ENCODE measurements at places on chromosomes 11 and 22.

GRCh38 chr11:84594602-84595001 is 1032.5 kb downstream of the DLG2 start:
- DNase-seq = no peak

DNA sequence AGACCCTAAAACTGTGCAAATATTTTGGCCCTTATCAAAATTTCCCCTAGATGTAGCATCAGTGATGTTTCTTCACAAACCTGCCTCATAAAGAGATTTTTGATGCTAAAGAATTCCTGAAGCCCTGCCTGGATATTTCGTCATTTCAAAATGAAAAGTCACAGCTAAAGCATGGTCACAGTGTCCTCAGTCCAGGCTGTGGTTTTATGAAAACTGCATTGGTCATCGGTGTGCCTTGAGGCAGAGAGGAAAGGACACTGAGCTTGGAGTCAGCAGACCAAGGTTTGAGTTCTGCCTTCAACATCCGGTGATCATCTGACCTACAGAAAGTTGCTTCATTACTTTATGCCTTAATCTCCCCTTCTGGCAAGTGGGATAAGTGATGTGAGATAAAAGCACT is 34.8 kb upstream of the ALKBH3 start:
- DNase-seq = no peak

DNA sequence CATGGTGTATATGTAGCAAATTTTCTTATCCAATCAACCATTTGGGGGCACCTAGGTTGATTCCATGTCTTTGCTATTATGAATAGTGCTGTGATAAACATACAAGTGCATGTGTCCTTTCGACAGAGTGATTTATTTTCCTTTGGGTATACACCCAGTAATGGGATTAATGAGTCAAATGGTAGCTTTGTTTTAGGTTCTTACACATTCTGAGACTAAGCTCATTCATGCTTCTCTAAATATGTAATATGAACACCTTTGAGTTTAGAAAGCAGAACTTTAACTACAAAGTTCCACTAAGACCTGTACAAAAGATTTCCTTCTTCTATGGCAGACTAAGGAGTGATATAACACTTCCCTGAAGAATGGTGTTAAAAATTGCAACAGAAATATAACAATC is 627.0 kb downstream of the KCNA4 start:
- DNase-seq = no peak

DNA sequence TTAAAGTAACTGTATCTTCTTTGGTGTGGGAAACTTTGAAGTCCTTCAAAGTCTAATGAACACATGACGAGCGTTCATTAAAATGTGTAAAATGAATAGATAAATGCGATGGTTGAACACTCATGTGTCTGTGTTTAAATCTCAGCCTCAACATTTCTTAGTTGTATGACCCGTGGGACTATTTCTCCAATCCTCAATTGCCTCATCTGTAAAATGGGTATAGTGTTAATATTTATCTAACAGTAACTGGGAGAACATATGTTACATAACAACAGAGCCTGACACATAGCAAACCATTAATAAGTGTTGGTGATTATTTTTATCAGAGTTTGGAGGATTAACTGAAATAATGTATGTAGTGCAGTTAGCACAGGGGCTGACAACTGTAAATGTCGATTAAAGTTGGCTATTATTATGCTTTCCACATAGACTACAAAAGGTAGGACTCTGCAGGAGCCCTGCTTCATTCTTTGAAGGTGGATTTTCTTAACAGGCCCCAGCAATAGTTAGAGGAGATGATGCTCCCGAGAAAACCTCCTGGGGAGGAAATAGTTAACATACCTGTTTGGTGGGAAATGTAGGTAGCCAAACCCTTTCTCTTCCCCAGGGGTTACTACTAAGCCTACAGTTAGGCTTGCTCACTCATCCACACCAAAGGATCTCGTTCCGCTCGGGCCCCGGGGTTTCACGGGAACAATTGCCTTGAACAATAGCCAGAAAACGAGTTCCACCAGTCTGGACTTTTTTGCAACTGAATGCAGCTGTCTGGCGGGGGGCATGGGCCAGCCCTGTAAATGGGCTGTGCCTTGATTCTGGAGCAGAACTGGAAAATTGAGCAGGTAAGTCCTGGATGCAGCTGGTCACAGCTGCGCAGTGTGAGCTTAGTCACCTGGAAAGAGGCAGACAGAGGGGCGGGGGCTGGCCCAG is 133.4 kb downstream of the DBX1 start:
- DNase-seq = no peak

- no peak for DNase-seq
These were observed 529.6 kb downstream of the BRD1 start for GRCh38 chr22:49297871-49298721.

Data from pons (tissue), 1 donor.